NCI-H748 treated with DMSO at 0.1 percent for 48 hours (cell line): ENCODE measurements at places on chromosomes 2 and 18.

- no peak for DNase-seq
Observed at GRCh38 chr2:119818792-119819191, 59.1 kb downstream of the PTPN4 start.

DNA sequence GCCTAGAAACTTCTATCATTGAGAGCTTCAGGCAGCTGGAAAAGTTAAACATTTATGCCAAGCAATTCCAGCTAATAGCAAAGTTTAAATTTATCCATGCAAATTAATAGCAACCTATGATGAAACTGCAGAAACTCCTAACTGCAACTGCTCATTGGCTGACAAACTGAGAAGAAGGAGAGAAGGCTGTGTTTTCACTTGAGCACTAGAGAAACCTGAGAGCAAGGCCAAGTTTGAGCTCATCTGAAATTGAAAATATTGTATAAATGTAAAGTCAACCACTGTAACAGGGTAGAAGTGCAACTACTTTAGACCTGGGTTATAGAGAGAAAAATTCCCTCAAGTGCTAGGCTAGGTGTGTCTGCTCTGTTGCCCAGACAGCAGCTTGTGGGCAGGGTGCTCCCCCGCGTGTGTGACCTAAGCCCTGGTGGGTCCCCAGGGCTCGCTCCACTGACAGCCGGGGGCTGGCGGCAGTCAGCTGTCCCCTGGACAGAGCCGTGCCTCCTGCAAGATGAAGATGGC, 50.2 kb downstream of the CABYR start:
- DNase-seq, result no peak

DNA sequence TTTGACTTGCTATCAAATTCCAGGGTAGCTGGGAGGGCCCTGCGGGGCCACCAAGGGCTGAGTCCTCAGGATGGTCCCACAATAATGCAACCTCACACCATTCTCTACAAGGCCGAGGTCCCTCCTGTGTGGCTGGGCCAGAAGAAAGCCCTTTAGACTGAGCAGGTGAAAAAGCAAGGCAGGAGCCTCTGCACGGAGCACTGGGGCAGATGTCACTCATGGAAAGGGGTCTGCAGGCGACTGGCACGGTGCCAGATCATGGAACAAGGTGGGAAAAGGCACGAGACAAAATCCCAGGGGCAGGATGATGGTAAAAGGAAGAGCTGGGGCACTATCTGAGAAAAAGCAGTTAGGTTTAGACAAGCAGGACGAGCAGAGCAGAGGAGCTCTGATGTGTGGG, 16.1 kb downstream of the HJURP start:
- DNase-seq, result no peak

DNA sequence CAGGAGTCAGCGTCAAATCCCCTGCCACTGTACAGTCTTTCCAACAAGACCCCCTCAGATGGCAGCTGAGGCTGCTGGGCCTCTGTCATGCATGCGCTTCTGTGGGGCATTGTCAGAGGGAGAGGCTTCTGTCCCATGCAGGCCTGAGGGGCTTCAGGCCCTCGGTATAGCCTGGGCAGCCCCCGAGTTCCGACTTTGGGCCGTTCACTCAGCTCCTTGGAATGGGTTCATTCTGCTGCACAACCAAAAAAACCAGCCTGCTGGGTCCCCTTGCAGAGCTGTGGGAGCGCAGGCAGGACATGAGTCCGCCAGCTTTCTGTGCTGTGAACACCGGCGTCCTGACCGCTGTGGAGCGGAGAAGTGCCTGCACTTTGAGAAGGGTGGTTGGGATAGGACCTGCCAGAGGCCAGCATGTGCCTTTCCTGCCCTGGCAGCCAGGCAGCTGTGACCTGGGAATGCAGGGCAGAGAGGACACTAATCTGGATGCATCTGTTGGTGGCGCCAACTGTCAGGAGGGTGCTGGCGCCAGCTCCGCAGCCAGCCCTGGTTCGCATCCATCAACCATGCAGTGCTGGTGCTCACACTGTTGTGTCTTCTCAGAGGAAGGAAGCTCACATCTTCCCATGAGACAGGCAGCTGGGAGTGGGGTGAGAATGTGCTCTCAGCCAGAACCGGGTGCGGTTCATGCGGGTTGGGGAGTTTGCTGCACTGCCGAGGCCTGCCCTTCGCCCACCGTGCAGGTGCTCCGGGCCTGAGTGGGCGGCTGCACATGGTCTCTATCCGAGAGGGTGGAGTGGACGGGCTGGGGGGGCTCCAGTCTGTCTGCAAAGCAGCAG, 14.3 kb downstream of the ARHGEF4 start:
- no peak for DNase-seq

DNA sequence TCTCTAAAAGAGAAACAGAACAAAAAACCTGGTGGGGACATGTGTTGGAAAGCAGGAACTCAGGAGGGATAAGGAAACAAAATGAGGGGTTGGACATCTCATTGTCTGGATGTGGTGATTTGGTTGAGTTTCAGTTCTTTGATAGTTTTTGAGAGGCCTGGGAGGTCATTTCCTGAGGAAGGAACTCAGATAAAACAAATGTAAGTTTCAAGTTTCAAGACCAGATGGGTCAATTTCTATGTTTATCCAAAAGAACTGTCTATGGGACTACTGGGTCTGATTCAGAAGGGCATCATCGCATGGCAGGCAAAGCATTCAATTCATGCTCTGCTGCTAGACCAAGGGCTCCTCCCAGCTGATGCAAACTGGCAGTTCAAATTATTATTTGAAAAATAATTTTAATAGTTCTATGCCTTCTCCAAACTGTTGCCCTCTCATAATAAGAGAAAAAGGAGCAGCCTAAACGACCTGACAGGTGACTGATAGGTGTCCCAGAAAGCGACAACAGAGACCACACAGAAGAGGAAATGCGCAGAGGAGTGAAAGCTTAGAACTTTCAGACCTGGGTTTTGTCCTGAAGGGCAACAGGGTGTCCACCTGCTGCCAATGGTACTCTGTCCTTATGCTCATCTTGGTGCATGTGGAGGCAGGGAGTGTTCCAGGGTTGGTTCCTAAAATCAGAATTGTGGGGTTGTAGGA, 39.3 kb upstream of the SH3RF3 start:
- DNase-seq, result no peak

DNA sequence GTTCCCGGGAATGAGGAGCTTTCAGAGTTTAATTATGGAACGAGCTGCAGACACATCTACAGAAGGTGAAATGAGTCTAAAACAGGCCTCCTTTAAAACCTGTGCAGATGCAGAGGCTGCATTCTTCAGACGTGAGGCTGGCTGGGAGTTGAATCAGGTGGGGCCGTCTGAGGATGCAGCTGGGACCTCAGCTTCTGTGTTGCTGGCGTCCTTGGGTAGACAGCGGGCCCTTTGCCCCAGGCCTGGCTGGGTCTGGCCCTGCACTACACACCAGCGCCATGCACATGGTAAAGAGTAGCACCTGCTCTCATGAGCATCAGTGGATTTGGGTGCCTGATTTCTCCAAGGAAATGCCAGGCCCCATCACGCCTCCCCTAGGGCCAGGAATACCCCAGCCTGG, 67.3 kb downstream of the TMEM18 start:
- DNase-seq, result no peak

GRCh38 chr2:145757503-145758246, 1237.8 kb upstream of the ZEB2 start:
- DNase-seq, result no peak

DNA sequence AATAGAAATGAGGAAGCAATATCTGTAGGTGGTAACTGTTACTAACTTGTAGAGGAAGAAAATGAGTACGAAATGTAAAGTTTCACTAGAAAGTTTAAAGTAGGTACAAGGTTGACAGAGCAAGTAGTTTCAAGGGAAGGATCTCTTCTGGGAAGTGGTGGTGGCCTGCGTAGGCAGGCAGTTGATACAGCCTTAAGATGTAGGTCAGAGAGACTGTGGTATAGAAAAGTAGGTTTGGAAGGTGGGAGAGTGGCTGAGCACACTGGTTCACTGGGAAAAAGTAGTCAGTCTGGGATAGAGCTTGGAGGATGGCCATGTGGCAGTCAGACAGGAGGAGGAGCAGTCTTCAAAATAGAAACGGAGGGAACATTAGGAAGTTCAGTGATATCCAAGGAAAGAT, 23.5 kb downstream of the KDM3A start:
- DNase-seq, result no peak

- DNase-seq, result peak; percentile 7
Observed at GRCh38 chr18:77133835-77134496, 1.4 kb upstream of the MBP start.

GRCh38 chr2:230990899-230991150, 5.1 kb upstream of the SPATA3 start:
- no peak for DNase-seq

- no peak for DNase-seq
Observed at GRCh38 chr2:240988571-240989271, 9.7 kb upstream of the SNED1 start.

DNA sequence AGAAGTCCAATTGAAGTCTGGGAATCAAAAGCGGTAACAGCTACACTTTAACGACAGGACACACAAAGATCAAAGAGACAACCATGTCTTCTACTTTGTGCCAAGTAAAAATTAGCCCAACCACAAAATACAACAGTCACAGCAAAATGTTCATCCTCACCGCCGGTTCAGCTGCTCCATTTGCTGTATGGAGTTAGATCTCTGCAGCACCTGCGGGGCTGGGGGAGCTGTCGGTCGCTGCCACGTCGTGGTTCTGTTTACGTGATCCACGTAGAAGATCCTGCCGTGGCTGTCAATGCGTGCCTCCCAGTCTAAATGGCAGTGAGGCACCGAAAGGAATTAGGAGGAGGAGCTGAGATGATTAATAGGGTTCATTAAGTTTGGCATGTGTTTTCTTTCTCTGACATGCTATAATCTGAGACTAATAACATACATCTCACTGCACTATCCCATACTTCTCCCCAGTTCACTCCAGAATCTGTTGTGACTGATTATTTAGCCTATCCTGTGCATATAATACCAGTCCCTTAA, 136.5 kb upstream of the STK17B start:
- DNase-seq, result no peak

GRCh38 chr2:42360493-42360889, 526 bp downstream of the COX7A2L start:
- no peak for DNase-seq

DNA sequence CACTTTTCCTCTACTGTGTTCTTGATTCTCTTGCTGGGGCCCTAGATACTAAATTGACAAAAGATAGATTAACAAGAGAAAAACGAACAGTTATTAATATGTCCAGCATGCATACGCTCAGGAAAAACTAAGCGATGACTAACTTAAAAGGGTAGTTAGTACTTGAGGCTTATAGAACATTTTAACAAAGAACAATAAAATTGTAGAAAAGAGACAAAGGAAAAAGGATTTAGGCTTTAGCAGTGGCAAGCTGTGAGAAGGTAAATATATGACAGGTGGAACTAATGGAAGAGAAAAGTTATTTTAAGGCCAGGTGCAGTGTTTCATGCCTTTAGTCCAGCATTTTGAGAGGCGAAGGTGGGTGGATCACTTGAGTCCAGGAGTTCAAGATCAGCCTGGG, 75.6 kb downstream of the MRO start:
- DNase-seq, result no peak

GRCh38 chr2:222864296-222864695, 3.5 kb downstream of the ACSL3 start:
- no peak for DNase-seq

DNA sequence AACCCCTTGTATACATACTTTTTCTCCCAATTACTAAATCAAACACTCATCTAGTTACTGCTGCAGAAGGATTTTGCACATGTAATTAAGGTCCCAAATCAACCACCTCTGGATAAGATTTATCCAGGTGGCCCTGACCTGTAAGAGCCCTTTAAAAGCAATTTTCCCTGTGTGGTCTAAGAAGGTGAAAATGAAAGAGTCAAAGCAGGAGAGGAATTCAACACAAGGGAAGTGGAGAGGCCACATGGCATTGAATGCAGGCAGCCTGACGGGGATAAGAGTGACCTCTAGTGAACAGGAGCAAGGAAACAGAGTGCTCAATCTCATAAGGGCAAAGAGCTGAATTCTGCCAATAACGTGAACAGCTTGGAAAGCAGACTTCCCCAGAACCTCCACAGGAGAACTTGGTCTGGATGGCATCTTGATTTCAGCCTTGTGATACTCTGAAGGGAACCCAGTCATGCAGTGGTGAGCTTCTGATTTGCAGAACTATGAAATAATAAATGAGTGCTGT, 27.2 kb downstream of the PPP3R1 start:
- DNase-seq, result no peak

GRCh38 chr2:235939471-235939870, 228.7 kb downstream of the GBX2 start:
- no peak for DNase-seq

DNA sequence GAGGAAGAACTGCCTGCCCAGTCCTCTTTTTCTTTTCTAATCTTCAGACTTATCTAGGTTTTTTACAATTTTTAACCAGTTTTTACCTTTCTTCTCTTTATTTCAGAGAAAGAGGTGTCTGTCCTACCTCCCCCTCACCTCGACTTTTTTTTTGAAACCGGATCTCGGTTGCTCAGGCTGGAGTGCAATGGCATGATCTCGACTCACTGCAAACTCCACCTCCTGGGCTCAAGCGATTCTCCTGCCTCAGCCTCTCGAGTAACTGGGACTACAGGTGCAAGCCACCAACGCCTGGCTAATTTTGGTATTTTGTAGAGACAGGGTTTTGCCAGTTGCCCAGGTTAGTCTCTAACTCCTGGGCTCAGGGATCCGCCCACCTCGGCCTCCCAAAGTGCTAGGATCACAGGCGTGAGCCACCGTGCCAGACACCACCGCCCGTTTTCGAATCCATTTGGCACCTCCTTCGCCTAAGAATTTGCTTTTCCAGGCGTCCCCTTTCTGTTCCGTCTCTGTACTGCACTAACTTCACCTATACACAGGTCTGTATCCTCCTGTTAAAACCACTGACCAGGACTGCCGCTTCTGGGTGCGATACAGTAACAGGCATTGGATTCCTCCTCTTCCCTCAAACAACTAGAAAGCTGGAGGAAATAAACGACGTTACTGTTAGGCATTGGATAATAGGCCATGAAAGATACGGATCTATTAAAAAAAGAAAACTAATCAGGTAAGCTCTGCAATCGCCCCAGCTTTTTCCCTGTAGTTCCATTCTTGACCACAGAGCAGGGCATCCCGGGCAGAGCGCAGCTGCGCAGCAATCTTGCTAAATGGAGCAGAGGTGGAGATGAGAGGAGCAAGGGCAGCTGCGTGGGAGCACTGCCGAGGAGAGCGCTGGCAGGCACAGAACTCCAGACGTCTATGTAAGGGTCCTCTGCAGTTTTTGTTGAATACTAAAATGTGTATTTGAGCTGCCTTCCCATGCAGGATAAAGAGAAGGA, 69.9 kb downstream of the ZC3H6 start:
- DNase-seq, result no peak

DNA sequence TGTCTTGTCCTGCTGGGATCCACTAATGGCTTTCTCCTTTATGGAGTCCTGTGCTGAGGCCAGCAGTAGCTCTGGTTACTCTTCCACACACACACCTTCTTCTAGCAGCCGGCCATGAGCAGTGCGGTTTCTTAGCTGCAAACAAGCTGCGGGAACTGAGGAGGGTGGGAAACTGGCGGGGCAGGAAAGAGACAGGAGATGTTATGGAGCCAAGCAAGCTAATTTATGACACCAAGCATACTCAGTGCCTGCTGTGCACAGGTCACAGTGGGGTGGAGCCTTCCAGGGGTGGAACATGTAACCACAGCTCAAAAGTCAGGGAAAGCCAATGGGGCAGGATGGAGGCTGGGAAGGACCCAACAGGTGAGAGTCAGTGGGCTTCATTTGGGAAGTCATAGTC, 180.8 kb downstream of the FAM210A start:
- no peak for DNase-seq

- no peak for DNase-seq
Observed at GRCh38 chr2:20451341-20451740, 4.5 kb downstream of the RHOB start.

- DNase-seq, result peak; percentile 27
Observed at GRCh38 chr18:79784071-79784913, 13.4 kb upstream of the KCNG2 start.

GRCh38 chr18:24795129-24795528, 334.7 kb downstream of the HRH4 start:
- DNase-seq, result no peak
